ENCODE measurements at places on chromosomes 1 and 21.
A peak's percentile ranks its signal among the peaks of the same experiment; 100 is the strongest.

- no peak for DNase-seq
Measured at GRCh38 chr1:158942490-158942889, 11.1 kb downstream of the PYHIN1 start.

GRCh38 chr1:91757763-91758460 lies 128.0 kb downstream of the TGFBR3 start:
- no peak for DNase-seq

- DNase-seq, result no peak
Measured at GRCh38 chr21:31917108-31917507, 44.3 kb downstream of the HUNK start.

- no peak for DNase-seq
Measured at GRCh38 chr1:71080230-71080738, 551 bp downstream of the ZRANB2 start.

DNA sequence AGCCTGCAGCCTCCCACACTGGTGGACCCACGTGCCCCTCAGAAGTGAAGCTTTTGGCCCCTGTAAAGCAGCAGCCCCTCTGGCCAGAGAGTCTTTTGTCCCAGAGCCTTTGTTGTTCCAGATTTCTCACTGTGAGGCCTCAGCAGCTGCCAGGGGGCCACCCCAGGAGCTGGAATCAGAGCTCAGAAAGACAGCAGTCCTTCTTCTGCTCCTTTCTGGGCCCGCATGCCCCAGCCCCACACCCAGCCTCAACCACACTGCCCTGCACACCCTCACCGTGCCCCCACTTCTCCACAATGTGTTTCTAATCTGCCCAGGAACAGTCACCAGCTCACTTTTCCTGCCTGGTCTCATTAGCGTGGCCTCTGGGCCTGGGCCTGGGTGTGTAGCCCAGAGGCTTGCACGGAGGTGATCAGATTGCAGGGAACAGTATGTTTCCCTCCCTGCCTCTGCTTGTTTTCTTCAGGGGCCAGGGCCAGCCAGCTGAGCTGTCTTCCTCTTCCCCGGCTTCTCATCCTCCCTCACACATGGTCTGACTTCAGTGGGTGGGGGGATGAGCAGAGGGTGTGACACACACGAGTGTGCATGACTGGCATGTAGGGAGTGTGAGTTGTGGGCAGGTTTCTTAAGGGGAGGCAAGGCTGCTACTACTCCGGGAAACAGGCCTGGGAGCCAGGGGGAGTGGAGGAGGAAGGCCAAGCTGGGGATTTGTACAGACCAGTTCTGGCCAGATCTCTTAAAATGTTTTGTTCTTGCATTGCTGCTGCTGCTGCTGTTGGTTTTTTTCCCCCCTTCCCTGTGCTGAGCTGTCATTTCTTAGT lies 82.5 kb upstream of the ZNF648 start:
- DNase-seq, result peak; percentile 42

GRCh38 chr1:43868741-43869067 lies 64.9 kb upstream of the ARTN start:
- no peak for DNase-seq

DNA sequence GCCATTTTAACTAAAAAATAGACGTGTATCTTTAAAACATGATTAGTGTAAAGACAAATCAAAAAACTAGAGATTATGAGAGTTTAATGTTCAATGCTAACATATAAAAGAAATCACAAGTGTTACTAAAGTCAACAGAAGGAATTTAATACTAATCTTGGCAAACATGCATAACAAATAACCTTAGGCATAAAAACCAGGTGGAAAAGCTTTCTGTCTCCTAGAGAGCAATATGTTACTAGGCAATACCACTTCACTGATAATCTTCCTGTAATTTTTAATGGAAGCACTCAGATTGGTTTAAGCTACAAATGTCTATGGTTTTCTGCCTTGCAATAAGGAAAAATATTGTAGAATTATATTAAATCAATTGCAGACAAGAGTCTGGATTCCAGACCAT lies 121.9 kb downstream of the NME7 start:
- DNase-seq, result no peak

DNA sequence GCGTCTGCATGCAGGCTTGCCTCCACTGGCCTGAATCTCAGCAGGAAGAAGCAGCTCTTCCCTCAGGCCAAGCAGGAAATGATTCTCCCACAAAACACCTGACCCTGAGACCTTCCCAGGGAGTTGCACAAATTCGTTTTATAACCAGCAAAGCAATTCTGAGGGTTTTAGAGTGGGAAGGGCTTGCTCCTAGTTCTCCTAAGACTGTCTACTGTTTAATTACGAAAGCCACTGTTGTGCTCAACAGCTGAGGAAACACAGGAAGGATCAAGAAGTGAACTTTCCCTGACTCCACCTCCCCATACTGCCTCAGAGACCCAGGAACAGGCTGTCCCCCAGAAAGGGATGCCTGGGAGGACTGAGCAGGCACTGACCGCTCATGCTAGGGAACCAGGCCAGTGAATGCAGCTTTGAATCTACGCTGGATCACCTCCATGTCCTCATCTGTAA lies 37.0 kb upstream of the PUM1 start:
- peak; percentile 40 for DNase-seq

GRCh38 chr1:10733474-10734366 lies 62.7 kb downstream of the CASZ1 start:
- no peak for DNase-seq

DNA sequence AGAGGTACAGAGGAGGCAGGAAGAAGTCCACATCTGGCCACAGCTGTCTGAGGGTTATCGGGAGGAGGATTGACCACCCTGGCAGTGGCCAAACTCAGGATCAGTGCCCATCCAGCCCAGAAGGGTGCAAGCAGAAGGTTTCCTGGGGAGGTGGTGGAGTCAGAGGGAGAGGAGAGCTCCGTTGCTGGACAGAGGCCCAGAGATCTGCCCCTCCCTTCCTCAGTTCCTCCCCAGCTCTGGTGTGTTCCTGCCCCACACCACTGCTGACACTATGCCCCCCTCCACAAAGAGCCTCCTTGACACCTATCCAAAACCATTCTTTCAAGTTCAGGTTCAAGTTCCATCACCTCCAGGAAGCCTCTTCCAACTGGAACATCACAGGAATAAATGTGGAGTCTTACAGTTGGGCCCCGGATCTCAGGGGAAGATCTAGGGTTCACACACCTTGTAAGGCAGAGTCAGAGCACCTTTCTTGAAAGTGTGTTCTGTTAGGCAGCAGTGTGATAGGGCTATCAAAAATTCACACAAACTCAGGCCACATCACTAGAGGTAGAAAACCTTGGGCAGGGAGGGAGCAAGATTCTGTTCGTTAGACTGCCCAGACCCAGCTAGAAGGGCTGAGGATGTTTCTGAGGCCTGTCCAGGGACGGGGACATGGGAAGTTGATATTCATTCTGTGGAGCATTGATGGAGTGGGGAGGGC lies 7.4 kb downstream of the LDLRAD1 start:
- DNase-seq, result no peak

- DNase-seq, result peak; percentile 86
Measured at GRCh38 chr1:59422921-59423575, 126.2 kb downstream of the FGGY start.

- no peak for DNase-seq
Measured at GRCh38 chr1:51568231-51568935, 48.5 kb upstream of the OSBPL9 start.

- no peak for DNase-seq
Measured at GRCh38 chr1:38455829-38456530, 403.6 kb downstream of the RRAGC start.

DNA sequence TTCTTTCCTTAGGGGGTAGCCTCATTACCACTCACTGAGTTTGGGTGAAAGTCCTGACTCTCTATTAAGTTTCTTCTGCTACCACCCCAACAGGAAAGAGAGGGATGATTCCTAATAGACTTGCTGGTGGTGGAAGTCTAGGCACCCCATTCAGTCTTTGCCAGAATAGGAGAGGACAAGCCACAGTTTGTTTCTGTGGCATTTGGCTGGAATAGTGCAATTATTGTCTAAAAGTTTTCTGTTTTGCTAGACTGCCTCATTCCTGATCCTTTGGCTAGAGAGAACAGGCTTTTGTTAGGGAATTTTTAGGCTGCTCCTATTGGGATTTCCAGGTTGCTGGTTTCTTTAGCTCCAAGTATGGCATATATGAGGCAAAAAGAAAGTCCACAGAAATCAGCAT lies 9.9 kb upstream of the HJV start:
- no peak for DNase-seq
